Stimulated activated CD8-positive, alpha-beta memory T cell treated with anti-CD3 and anti-CD28 coated beads, Interleukin-15, amount 100 ng/mL, for 24 hours (primary cell): ENCODE measurements at places on chromosomes 13 and 19.
A peak's percentile ranks its signal among the peaks of the same experiment; 100 is the strongest.

GRCh38 chr13:50526661-50527071 lies 316.8 kb downstream of the DLEU7 start:
- no peak for DNase-seq

DNA sequence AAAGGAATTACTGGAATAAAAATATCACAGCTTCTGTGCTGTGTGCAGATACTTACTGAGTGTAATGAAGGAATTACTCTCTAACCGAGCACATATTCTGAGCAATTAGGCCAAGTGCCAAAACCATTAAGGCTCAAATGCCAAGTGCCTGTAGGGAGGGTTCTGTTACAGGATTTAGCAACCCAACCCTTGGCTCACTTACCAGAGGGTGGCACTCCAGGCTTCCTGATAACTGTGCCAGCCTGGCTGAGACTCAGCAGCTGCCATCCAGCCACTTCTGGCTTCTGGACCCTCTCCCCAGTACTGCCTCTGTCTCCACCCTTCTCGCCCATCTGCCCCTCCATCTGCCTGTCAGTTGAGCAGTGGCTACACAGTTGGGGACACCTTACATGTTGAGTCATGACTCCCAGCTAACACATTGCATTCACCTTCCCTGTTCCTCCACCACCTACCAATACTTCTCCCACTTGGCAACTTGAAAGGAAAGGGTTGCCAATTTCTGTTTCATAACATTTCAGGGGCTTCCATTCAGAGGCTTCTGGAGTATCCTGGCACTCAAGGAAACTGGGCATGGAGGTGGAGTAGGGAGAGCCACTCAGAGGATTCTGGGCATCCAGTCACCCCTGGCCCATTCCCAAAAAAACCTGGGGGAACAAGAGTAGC lies 110.5 kb downstream of the COG6 start:
- no peak for DNase-seq

DNA sequence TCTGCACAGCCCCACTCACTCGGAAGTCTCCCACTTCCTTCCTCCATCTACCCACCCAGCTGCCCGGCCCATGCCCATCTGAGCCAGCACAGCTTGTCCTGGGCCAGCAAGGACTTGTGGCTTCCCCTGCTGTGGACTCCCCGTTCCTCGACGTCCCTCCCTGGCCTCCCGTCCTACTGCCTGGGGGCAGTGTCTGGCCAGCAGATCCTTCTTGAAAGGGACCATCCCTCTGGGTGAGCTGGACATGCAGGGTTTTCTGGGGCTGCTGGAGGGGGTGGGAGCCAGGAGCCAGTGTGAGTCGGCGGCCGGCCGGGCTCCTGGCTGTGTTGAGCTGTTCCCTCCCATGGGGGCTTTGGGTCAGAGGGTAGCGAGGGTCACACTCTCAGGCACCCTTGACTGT lies 26.7 kb downstream of the CRTC1 start:
- DNase-seq = no peak

DNA sequence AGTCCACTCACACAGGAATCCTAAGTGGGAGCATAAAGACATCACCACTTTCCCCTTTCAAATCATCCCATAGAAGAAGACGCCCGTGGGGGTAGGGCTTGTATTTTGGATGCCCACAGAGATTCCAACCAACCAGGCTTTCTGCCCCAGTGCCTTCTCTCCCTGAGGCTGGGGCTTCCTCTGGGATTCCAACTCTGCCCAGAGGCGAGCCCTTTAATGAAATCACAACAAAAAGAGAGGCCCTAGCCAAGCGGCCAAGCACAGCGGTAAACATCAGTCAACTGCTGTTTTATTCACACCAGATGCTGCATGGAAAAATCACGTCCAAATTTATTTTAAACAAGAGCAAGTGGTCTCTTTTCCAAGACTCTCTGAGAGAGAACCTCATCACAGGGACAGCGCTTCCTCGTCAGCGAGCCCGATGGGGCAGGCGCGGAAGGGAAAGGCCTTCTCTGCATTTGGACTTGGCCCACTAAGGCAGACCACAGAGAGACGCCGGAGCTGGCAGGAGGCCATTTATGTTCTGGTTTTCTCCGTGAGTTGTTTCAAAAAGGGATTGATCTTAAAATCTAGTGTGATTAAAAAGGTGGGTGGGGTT lies 31.5 kb downstream of the ADPRHL1 start:
- no peak for DNase-seq

DNA sequence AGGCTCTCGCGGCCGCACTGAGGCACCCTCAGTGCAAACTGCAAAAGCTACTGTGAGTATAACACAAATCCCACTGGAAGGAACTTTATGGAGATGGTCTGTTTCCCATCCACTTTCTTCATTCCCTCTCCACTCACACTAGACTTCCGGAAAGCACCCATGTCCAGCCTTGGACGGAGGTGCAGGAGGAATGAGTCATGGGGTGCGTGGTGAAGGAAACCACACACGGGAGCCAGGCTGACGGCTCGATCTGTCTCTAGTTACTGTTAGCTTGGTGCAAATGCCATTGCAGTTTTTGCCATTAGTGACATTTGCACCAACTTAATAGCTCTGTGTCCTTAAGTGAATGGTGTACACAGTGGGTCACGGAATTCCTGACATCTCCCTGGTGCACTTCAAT lies 14.6 kb downstream of the NLRP8 start:
- no peak for DNase-seq

DNA sequence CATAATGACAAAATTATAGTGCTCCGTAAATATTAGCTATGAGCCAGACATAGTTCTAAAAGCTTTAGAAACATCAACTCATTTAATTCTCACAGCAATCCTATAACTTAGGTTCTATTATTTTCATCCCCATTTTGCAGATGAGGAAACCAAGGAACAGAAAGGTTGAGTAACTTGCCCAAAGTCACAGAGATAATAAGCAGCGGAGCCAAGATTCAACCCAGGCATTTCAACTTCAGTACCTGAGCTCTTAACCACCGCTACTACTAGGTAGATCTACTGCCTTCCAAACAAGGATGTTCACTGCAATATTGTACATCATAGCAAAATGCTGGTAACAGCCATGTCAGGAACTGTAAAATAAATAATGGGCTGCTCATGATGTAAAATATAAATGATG lies 39.9 kb downstream of the ELF1 start:
- DNase-seq = no peak

- no peak for DNase-seq
These were observed 32.2 kb downstream of the TMEM161A start for GRCh38 chr19:19106056-19106551.

- DNase-seq = peak; percentile 72
These were observed at the start of gene ZNF530 for GRCh38 chr19:57599761-57600383. ZNF530 (plus strand) TSS chr19:57599885; CDS start chr19:57604346, 4,461 bp downstream.

DNA sequence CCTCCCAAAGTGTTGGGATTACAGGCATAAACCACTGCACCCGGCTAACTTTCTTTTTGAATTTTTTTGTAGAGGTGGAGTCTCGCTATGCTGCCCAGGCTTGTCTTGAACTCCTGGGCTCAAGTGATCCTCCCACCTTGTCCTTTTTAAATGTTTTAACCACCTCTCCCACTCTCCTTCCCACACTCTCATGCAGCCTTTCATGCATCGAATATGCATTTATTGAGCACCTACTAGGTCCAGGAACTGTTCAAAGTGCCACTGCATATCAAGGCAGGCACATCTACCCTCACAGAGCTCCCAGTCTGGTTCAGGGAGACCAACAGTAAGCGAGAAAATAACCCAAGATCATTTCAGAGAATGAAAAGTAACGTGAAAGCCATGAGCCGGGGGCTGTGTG lies 1.2 kb downstream of the TICAM1 start:
- no peak for DNase-seq

DNA sequence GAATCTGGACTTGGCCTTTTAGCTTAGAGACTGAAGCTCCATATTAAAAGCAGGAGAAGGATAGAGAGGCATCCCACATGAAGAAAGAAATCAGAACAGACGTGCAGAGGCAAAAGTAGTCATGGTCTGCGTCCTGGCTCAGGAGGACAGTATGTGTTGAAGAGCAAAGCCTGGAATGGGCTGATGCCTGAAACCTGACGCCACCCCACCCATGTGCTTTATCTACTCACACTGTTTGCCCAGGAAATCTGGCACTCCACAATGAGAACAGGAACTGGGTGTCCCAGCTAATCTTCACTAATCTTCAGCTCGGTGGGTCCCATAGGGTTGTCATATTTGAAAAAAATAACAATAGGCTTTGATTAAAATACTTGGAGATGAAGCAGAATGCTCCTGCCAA lies 549.0 kb upstream of the GPC6 start:
- DNase-seq = no peak

DNA sequence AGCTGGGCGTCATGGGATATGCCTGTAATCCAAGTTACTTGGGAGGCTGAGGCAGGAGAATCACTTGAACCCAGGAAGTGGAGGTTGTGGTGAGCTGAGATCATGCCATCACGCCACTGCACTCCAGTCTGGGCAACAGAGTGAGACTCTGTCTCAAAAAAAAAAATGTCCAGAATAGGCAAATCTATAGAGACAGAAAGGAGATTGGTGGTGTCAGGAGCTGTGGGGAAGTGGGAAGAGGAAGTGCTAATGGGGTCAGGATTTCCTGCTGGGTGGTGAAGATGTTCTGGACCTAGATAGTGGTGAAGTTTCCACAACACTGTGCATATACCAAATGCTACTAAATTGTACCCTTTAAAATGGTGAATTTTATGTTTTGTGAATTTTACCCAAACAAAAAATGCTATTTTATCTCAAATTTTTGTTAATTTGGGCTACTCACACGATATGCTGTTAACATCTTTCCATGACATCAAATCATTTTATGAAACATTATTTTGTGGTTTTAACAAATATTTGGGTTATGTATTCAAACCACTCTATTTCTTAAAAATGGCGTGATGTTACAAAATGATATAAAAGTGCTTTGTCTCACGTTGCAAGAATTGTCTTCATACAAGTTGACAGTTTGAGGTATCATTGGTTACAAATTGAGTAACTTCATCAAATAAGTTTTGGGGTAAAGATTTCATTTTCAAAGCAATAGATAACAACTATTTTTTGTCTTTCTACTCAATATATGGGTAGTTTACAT lies 7.4 kb upstream of the CYP4F3 start:
- DNase-seq = no peak

- peak; percentile 11 for DNase-seq
These were observed at the start of gene GJB6 for GRCh38 chr13:20231839-20232555. GJB6 (minus strand) TSS chr13:20232319; CDS start chr13:20223480, 8,839 bp downstream.

DNA sequence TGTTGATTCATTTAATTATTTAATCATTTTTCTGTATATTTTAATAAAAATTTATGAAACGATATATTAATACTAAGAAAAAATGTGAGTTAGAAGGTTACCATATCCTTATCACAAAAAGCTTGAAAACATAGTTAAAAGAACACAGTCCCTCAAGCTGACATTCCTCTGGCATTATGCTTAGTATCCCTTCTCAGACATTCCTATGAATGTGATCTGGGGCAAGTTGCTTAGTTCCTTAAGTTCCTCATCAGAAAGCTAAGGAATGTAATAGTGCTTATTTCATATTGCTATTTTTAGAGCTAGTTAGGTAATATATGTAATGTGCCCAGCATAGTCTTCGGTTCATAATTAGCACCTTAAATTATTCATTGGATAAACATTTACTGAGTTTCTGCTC lies 122.8 kb downstream of the MTUS2 start:
- no peak for DNase-seq

GRCh38 chr13:71685072-71685471 lies 181.9 kb downstream of the DACH1 start:
- DNase-seq = no peak

- no peak for DNase-seq
These were observed 134.8 kb upstream of the SPRY2 start for GRCh38 chr13:80475718-80476117.

DNA sequence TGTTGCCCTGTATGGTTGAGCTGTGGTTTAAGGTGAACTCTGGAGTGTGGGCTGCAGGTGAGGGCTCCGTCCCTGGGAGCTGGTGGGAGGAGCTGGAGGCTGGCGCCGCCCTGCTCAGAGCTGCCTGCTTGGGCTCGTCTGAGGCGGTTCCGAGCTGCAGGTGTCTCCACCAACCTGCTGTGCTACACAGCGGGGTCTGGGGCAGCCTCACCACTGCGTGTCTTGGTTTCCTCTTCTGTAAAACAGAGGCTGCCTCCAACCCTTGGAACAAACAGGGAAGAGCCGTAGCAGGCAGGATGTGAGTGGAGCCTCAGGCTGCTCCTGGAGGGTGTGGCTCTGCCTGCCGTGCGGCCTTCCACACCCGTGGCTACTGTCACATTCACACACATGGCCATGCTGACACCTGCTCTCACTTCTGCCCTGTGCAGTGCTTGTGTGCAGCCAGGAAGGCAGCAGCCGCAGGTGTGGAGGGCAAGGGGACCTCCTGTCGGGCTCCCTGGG lies 21.4 kb downstream of the NAXD start:
- no peak for DNase-seq

DNA sequence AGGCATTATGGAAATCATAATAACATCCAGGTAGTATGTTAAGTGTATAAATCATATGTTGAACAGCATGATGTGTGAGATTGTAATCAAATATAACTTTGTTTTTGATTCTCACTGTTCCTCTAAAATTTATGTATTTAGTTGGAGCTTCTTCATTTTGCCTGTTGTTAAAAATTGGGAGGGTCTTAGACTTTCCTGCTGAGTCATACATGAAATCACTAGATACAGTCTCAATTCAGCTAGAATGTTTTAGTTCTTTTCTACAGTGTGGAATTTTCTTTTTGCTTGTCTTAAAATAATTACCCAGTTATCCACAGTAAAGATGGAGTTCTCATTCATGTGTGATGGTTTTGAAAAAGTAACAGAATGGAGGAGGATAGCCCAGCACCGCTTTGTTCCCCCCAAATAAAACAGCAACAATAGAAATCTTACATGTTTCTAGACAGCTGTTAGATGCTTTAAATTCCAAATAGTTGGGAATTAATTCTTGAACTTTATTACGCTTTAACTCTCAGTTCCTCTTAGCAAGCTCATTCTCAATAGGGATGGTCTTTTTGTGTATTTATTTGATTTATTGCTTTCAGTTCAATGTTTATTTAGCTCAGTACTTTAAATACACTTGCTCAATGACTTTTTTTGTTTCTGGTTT lies 109.5 kb downstream of the PDS5B start:
- no peak for DNase-seq

DNA sequence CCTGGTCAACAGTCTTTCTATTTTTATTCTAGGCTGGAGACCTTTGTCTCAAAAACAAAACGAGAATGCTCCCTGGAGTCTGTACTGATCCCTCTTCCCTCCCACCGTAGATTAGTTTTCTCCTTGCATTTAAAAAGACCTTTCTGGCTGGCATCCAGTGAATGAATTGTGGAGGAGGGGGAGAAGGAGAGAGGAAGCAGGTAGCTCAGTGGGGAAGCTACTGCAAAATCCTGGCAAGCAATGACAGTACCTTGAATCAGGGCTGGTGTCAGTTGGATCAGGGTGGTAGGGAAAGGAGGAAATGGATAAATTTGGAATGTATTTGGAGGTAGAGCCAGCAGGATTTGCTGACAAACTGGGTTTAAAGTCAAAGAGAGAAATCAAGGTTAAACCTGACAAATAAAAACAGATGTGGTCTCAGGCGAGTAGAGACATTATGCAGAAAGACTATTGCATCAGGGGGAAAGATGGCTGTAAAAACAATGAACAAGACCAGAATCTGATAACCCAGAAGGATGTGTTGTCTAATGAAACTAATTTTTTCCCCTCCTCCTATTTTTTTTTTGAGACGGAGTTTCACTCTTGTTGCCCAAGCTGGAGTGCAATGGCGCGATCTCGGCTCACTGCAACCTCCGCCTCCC lies 3.5 kb upstream of the CYP2S1 start:
- no peak for DNase-seq
